ENCODE measurements at places on chromosomes 4 and X.

- no peak for DNase-seq
Measured at GRCh38 chr4:151962138-151962823, 201.5 kb upstream of the GATB start.

DNA sequence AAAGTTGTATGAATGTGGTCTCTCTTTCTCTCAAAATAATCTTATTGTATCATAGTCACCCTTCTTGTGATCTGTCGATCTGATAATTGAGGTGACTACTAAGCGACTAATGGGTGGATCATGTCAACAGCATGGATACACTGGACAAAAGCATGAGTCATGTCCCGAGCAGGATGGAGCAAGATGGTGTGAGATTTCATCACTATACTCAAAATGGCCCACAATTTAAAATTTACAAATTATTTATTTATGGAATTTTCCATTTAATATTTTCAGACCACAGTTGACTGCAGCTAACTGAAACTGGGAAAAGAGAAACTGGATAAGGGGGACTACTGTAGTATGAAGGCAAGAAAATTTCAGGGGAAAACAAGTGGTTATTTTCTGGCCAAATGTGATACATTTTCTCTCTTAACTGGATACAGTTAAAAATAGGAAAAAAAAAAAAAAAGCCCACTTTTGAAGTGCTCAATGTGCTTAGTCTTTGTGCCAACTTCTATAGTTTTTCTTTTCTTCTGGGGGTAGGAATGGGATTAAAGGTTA is 25.3 kb downstream of the FAM241A start:
- DNase-seq, result peak; percentile 80

- DNase-seq, result no peak
Measured at GRCh38 chr4:169351872-169352271, 81.1 kb upstream of the SH3RF1 start.

DNA sequence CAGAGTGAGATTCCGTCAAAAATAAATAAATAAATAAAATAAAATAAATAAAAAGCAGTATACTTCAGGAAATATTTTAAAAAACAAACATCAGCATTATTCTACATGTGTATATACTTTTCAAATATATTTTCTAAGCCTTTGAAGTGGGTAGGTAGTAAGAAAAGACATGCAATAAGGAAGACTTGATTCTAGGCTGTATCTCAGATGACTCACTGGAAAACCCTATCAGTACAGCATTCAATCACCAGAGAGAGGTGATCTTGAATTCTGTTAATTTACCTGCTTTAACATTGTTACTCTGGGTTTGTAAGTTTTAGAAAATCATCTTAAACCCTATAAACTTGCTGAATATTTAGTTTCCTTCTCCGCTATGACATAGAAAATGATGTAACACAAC is 106.6 kb upstream of the NAP1L5 start:
- DNase-seq, result no peak

GRCh38 chr4:32025851-32026459 is 1305.8 kb downstream of the PCDH7 start:
- no peak for DNase-seq

GRCh38 chr4:38757945-38758600 is 24.7 kb downstream of the TLR10 start:
- no peak for DNase-seq

GRCh38 chr4:23266401-23266800 is 573.7 kb downstream of the GBA3 start:
- no peak for DNase-seq

GRCh38 chrX:8849945-8850344 is 48.8 kb upstream of the FAM9A start:
- no peak for DNase-seq

DNA sequence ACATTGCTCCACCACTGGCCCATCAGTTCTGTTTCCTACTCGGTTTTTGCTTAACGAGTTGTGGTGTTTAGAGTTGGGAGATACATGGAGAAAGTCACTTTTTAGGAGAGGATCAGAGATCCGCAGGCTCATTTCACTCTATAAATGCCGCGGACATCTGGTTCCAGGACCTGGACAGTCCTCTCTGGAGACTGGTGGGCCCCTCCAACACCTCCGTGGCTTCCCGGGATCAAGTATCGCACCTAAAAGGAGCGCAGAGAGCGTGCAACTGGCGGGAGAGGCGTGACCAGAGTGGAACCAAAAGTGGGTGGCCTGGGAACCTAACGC is 9.9 kb upstream of the CLTRN start:
- DNase-seq, result no peak

GRCh38 chr4:112952313-112952700 is 97.1 kb upstream of the ANK2 start:
- no peak for DNase-seq

- no peak for DNase-seq
Measured at GRCh38 chr4:176340871-176341685, 21.3 kb downstream of the SPCS3 start.

DNA sequence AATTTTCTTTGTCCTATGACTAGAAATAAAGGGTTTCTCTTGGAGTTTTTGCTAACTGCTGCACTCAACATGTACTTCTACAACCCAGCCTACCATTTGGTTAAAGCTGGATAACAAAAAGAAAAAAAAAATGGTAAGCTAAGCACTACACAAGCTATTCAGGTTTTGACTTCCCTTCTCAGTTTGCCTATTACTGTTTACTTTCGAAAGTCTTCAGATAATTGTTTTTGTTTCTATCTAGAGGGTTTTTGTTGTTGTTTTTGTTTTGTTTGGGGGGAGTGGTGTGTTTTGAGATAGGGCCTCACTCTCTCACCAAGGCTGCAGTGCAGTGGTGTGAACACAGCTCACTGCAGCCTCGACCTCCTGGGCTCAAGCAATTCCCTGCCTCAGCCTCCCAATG is 46.6 kb downstream of the CLOCK start:
- no peak for DNase-seq

DNA sequence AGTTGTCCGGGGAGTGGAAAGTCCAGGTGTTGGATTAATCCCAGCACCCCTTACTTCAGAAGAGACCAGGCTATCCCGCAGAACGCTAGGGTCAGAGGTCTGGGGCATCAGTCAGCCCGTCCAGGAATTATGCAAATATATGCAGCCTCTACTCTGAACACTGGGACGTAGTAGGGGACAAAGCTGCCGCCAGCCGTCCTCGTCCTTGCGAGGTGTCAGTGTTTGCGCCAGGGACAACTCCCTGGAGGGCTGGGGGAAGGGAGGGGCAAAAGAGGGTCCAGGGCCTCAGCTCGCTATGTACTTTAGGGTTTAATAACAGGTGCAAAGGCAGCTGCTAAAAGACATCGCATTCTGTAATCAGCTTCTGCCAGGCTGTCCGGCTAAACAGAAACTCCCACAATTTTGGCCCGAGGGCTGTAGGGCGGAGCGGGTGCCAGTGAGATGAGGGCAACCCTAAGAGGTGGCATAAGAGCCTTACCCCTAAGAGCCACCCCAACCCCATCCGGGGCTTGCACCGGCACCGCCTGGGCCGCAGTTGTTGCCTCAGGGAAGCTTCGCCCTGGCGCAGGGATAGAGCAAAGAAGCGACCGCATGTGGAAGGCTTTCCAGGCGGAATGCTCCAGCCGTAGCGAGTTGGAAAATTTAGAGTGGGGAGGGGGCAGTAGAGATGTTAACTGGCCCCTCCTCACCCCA is 8.4 kb downstream of the HAND2 start:
- DNase-seq, result no peak

DNA sequence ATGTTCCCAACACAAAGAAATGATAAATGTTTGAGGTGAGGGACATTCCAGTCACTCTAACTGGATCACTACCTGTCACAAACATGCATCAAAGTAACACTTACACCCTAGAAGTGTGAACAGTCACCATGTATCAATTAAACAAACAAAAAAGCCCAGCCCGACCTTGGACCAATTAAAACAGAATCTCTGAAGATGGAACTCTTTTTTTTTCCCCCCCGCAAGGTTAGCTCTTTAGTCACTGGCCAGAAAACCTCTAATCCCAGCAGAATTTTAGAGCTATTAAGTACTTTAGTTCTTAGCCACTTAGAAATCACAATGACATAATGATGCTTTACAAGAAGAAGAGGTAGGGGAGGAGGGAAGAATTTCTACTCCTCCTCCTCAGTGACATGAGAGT is 154.5 kb downstream of the PALLD start:
- DNase-seq, result no peak

GRCh38 chr4:1216869-1217294 is 32.0 kb downstream of the CTBP1 start:
- no peak for DNase-seq

Data from AG09309 (cell line).